ENCODE measurements at places on chromosomes 7 and 10.

- no peak for DNase-seq
These were observed 335.1 kb downstream of the GATA3 start for GRCh38 chr10:8389630-8390029.

DNA sequence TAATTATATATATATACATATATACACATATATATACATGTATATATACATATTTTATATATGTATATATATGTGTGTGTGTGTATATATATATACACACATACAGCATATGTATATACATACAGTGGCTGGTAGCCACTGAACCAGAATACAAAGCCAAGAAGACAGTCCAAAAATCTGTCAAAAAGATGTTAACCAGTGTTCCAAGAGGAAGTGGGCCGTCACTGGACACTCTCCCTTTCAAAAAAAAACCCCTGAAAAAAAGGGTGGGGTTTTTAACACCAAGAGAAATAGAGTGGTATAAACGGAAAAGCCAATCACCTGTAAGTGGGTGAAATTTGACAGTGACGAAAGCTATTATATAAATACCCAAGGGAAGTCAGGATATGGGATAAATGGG lies 31.1 kb upstream of the C1GALT1 start:
- DNase-seq, result no peak

GRCh38 chr10:91073286-91073979 lies 147.0 kb upstream of the PCGF5 start:
- no peak for DNase-seq

DNA sequence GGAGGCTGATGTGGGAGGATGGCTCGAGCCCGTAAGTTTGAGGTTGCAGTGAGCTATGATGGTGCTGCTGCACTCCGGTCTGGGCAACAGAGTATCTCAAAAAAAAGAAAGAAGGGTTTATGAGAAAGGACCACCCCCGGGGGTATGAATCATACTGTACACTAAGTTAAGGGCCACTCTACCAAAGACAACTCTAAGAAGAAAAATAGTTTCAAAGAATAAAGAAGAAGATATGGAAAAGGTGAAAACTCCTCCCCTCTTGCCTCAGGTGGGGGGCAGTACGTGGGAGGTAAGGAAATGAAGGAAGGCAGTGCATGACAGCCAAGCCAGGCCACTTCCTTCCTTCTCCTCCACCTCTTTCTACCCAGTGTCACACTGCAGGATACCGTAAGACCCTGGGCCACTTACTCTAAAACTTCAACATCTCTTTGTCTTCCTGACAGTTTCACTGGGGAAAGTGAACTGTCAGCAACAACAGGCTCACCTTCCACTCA lies 61.3 kb downstream of the PIP4K2A start:
- peak; percentile 70 for DNase-seq

GRCh38 chr7:34309116-34309515 lies 348.9 kb upstream of the NPSR1 start:
- DNase-seq, result no peak

DNA sequence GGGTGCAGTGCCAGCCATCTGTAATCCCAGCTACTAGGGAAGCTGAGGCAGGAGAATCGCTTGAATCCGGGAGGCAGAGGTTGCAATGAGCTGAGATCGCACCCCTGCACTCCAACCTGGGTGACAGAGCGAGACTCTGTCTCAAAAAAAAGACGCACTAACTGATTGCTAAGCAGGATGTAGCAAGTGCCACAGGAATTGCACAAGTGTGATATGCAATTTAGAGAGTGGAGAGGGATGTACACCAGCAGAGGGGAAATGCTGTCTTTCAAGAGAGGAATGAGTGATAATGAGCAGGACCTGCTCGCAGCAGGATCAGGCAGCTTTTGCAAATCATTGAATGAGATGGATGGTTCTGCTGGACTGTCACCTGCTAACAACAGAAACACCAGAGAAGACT lies 13.3 kb upstream of the SLC16A12 start:
- no peak for DNase-seq

DNA sequence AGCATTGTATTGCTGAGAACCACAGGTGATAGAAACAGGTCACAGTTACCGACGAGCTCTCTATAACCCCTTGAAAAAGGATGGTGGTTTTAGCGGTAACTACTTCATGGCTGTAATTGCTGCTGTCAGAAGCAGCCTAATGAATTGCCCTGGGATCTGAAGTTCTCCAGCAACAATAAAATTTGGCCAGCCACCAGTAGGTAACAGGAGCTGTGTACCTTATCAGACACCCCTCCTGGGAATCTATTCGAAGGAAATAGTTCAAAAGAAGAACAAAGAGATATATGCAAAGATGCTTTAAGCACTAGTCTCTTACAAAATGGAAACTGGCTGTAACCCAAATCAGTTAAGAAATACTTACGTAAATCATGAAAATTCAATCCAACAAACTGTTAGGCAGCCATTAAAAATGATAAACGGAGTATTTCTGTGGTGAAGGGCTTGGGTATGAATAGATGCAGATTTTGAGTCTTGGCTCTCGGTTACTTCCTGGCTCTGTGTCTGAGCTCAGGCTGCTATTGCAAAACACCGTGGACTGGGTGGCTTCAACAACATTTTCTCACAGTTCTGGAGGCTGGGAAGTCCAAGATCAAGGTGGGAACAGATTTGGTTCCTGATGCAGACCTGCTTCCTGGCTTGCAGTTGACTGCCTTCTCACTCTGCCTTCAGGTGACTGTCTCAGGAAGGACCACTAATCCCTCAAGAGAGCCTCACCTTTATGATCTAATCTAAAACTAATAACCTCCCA lies 1.6 kb downstream of the MSRB2 start:
- DNase-seq, result no peak

GRCh38 chr10:103600956-103601569 lies 107.6 kb downstream of the NEURL1 start:
- no peak for DNase-seq

GRCh38 chr7:140609646-140610045 lies 31.0 kb downstream of the DENND2A start:
- DNase-seq, result no peak

DNA sequence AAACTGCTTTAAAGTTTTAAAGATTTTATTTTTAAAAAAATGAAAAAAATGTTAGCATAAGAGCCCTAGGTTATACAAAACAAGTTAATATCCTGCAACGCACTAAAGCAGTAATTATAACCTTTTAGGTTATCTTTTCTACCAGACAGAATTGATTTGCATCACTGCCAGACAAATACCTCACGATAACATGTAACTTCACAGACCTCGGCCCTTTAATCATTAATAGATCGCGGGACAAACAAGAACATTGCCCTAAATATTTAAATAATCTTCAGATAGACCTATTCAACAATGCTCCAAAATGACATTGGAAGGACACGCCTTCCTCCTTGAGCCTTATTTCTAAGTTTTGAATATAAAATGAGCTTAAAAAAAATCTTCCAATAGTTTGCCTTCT lies 23.8 kb upstream of the C7orf33 start:
- DNase-seq, result no peak

DNA sequence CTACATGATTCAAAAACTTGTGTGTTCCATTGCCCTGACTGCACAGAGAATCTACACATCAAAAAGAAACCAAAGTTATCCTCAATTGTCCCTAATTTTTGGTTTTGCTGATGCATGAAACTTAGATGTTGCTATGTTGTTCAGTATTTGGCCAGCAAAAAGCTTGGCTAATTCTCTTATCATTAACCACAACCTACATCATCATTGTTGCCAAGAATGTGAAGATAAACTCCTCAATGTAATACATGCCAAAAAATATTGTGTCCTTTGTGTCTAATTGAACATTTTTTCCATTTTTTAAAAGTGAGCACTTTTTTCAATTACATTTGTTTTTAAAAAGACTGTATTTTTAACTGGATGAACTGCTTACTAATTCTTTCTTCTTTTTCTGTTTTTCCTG lies 268.0 kb upstream of the SEMA3D start:
- no peak for DNase-seq

DNA sequence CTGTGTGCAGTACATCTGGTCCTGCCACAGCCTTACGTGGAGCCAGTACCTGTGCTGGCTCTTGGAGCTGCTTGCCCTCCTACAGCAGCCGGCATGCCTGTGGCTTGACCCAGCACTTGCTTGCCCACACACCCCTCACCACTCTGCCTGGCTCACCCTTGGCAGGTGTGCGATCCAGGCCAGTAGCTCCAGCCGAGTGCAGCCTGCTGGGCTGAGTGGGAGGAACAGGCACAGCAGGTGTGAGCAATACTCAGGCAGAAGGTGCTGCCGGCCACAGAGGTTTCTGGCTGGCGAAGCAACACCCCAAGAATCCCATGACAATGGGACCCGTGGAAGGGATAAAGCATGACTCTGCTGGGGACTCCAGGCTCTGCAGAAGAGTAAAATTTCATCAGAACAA lies 173.5 kb upstream of the ADCY1 start:
- no peak for DNase-seq

DNA sequence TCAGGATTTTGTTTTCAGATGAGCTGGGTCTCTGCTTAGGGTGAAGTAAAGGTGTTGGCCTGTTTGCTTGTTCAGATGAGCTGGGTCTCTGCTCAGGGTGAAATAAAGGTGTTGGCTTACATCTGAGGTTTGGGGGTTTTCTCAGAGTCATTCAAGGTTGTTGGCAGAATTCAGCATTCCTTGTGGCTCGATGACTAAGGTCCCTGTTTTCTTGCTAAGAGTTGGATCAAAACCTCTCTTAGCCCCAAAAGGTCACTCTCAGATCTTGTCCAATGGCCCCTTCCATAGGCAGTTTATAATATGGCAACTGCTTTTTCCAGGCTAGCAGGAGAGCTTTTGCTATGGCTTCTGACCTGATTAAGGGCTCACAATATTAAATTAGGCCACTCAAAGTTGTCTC lies 106.6 kb downstream of the ADAM22 start:
- no peak for DNase-seq

GRCh38 chr10:13483073-13483472 lies 45.7 kb downstream of the BEND7 start:
- DNase-seq, result no peak

DNA sequence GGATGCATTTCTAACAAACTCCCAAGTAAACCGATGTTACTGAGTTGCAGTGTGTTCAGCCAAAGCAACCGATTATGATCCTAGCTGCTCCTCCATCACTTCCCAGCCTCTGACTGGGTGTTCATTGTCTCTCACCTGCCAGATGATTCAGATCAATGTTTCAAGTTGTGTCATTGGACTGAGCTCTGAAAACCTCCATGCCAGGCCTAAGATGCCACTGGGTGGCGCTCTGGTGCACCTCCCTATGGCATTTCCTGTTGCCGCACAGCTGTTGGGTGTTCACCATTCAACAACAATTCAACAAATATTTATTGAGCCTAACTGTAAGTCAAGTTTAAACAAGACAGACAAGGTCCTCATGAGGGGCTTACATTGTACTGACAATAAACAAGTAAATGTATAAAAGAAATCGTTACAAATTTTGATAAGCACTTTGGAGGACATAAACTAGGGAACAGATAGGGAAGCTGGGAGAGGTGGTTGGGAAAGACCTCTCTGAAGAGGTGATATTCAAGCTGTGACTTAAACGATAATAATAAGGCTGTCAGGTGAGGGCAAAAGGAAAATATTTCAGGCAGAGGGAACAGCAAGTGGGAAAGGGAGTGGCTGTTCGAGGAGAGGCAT lies 22.8 kb downstream of the RGR start:
- DNase-seq, result peak; percentile 67

- no peak for DNase-seq
These were observed 91.3 kb downstream of the PPP1R17 start for GRCh38 chr7:31778296-31778695.

GRCh38 chr10:73589563-73590126 lies 1.5 kb downstream of the USP54 start:
- DNase-seq, result no peak

DNA sequence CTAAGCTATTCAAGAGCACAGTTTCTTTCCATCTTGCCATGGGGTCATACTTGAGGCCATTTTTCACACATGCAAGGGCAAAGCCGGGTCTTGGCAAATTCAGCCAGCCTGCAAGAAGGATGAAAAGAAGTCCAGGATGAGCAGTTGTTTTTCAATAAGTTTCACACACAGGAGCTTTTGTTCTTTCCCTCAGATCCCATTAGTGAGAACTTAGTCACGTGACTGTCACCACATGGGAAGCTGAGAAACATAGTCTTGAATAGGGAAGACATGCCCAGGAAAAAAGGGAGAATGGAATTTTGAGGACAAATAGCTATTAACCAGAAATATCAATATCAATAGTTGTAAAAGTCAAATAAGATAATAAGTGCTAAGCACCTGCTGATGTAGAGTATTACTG lies 137.7 kb downstream of the AHR start:
- DNase-seq, result no peak

- peak; percentile 79 for DNase-seq
These were observed 2.0 kb downstream of the SRGN start for GRCh38 chr10:69089638-69090599.

- DNase-seq, result no peak
These were observed 14.3 kb downstream of the GRK5 start for GRCh38 chr10:119221666-119222065.

- DNase-seq, result no peak
These were observed 47.7 kb downstream of the CDK6 start for GRCh38 chr7:92788559-92789183.

DNA sequence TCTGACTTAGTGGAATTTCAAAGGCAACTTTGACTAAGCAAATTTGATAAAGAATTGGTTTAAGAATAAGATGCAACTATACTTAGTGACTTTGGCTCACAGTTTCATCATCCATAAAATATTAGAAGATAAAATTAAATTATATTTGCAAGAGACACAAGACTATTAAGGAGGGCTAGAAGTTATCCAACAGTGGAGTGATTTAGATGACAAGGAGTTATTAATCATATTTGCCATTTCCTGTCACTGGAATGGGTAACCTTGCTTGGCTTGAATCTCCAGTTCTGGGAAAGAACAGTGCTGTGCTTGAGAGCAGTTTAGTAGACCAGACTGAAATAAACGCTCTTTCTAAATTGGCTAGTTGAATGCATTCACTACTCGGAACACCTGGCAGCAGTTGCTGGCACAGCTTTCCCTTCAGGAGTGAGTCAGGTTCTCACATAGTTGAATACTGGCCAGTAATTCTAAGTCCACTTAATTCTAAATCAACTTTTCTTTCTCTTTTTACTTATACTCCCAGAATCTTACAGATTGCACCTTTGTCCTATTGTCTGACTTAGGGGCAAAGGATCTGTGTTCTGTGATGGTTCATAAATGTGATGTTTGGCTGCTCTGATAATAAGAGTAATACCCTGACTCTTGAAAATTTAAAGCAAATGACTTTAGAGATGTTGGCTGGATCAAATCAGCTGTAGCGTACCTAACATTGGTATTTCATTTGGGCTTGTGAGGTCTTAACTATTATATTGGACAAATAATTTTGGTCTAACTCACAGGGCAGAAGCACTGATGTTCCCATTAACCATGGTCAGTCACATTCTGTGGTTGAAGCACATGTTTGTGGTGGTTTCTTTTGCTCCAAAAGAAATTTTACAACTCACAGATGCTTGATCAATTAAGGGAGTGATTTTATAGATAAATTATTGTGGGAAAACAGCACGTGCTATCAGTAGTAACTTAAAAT lies 16.6 kb downstream of the STMP1 start:
- no peak for DNase-seq
